ENCODE measurements at places on chromosomes 5 and 9. TPM values are rescaled to one million over a fixed set of nuclear protein-coding genes. Genes with fewer than 3 reads are reported as not detected.

GRCh38 chr5:17180864-17181723, 36.3 kb upstream of the BASP1 start:
- DNase-seq, result no peak

- DNase-seq, result no peak
Observed at GRCh38 chr5:167574464-167574863, 717.0 kb upstream of the WWC1 start.

GRCh38 chr5:19322716-19323485, 665.1 kb downstream of the CDH18 start:
- DNase-seq, result no peak

- DNase-seq, result no peak
Observed at GRCh38 chr5:151039665-151040064, 19.3 kb downstream of the GPX3 start.

PLAC8L1 gene
- not detected for total RNA-seq
